ENCODE measurements at places on chromosomes 12 and 14.

DNA sequence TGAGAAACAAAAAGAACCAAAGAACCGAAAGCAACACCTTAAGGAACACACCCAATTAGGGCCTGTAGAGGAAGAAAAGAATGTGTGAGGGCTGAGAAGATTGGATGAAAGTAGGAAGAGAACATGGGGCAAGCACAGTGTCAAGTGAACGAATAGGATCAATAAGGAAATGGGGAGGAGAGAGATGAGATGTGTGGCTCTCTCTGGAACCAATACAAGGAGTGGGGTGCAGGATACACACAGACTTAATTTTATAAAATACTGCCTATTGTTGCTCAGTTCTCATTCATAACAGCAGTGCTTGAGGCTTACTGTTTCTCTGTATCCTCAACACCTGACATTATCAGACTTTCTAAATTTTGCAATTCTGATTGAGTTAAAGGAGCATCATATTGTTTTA is 93.3 kb downstream of the MYRFL start:
- DNase-seq, result no peak

GRCh38 chr12:45049912-45050750 is 768 bp downstream of the DBX2 start:
- DNase-seq, result no peak

GRCh38 chr12:104643819-104644669 is 187.3 kb downstream of the CHST11 start:
- DNase-seq, result no peak

- DNase-seq, result no peak
Observed at GRCh38 chr12:21502164-21502496, 541 bp downstream of the GOLT1B start.

DNA sequence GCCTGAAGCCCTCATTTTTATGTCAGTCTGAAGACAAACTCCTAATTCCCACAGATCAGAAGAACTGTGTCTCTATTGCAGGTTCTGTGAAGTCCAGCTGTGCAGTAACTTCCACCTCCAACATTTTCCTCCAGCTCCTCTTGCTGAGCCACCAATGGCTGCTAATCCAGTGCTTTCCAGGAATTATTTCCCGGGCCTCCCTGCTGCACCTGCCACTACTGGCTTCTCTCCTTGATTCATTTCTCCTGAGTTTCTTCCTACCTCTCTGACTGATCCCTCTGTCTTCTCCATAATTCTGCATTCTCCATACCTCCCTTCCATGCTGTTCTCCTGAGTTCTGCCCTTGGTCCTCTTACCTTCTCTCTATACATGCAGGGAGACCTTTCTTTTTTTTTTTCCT is 21.2 kb downstream of the CALCOCO1 start:
- DNase-seq, result no peak

GRCh38 chr12:130452546-130452945 is 114.9 kb downstream of the PIWIL1 start:
- DNase-seq, result no peak

DNA sequence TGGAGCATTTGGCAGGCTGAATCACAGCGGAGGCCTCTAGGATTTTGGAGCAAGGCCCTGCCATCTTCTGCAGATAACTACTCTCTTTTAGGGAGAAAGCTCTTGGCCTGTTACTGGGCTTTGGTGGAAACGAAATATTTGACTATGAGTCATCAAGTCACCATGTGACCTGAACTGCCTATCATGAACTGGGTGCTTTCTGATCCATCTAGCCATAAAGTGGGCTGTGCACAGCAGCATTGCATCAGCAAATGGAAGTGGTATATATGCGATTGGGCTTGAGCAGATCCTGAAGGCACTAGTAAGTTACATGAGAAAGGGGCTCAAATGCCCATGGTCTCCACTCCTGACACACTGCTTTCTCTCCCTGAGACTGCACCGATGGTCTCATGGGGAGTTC is 21.1 kb downstream of the GYS2 start:
- no peak for DNase-seq

GRCh38 chr12:14664434-14665023 is 31.9 kb downstream of the GUCY2C start:
- DNase-seq, result no peak

GRCh38 chr12:9604287-9604686 is 3.4 kb downstream of the KLRB1 start:
- DNase-seq, result no peak

- no peak for DNase-seq
Observed at GRCh38 chr12:84689638-84690037, 223.0 kb downstream of the SLC6A15 start.

DNA sequence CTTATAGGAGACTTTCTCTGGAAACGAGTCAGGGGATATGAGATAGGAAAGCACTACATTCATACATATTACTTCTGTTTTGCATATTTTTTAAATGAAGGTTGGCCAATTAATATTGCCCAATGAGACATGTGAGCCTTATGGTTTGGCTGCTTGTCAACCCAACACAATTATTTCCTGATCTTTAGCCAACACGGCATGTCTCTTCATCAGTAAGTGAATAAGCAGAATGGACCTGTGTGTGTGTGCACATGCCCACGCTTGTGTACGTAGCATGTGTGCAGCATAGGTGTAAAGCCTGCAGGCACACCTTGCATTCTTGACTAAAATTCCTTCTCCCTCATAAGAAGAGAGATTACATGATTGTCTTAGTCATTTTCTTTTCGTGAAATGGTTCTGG is 88.3 kb downstream of the STON2 start:
- no peak for DNase-seq

DNA sequence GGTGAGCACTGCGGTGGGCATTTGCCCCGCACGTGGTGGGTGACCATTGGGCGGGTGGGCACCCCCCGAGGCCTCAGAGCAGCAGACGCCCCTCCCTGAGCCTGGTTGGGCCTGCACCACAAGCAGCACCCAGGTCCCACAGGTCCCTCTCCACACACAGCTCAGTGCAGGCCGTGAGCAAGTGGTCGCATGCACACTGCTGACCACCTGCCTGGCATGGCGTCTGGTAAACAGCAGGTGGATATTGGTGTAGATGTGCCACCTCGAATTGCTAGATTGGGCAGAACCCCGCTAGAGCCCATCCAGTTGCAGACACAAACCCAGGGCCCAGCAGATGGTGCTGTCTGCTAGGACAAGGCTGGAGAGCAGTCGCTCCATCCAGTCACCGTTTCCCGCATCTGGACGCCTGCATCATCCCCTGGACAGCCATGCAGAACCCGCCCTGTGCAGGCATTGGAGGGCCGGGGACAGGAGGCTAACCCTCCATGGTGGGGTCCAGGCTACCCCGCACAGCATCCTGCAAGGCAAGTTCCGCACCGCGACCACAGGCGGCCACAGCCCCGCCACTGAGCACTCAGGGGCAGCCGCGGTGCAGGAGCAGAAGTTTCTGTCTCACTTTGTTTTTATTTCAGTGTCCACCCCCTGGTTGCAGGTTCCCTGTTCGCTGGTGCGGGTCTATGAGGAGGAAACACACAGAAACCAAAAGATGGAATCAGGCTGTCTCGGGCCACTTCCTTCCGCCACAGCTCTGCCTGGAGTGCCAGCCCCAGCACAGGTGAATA is 45.6 kb upstream of the RIMBP2 start:
- DNase-seq, result peak; percentile 83

GRCh38 chr12:68271346-68271745 is 17.9 kb upstream of the IL22 start:
- DNase-seq, result no peak

GRCh38 chr14:69039288-69039628 is 60.2 kb upstream of the ACTN1 start:
- no peak for DNase-seq

- DNase-seq, result no peak
Observed at GRCh38 chr12:3097186-3097804, 20.1 kb downstream of the TSPAN9 start.

- no peak for DNase-seq
Observed at GRCh38 chr12:69042970-69043369, 110.0 kb upstream of the CPM start.

DNA sequence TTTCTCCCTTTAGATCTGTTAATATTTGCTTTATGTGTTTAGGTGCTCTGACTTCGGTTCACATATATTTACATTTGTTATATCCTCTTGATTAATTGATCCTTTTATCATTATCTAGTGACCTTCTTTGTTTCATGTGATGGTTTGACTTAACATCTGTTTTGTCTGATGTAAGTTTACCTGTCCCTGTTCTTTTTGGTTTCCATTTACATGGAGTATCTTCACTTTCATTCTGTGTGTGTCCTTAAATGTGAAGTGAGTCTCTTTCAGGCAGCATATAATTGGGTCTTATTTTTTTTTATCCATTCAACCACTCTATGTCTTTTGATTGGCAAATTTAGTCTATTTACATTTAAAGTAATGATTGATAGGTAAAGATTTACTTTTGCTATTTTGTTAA is 24.2 kb downstream of the TRMT5 start:
- DNase-seq, result no peak

- DNase-seq, result no peak
Observed at GRCh38 chr12:2299206-2299605, 246.4 kb downstream of the CACNA1C start.

GRCh38 chr14:66099931-66100330 is 386.2 kb upstream of the CCDC196 start:
- DNase-seq, result no peak

DNA sequence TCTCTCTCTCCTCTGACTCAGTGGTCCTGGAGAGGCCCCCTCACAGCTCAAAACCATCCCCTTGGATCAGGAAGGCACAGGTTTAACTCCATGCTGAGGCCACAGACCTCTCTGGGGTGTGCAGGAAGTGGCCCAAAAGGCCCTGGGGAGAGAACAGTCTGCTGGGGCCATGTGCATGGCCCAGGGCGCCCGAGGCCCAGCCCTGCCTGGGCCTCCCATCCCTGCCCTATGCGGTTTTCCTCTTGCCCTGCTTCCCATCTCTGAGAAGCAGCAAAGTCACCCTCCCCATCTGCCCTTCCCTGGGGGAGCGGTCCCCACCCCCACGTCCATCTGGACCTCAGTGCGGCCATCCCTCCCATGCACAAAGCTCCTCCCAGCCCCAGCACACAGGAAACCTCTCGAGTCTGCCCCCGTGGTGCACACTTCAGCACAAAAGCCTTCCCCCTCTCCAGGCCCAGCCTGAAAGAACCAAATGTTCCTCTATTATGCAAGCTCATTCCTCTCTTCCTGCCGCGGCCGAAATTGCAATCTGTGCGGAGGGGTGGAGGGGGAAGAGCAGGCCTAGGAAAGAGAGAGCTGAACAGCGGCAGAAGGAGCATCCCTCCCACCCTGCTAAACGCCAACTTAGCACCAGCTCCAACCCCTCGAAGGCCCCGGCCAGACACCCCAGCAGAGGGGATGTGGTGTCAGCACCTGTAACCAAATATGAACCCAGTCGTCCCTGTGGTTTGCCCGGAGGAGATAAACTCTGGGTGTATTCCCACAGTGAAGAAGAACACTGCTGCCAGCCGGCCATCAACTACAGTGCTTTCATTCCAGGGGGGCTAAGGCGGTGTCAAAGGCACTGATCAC is 108.5 kb downstream of the SCARB1 start:
- DNase-seq, result peak; percentile 90

DNA sequence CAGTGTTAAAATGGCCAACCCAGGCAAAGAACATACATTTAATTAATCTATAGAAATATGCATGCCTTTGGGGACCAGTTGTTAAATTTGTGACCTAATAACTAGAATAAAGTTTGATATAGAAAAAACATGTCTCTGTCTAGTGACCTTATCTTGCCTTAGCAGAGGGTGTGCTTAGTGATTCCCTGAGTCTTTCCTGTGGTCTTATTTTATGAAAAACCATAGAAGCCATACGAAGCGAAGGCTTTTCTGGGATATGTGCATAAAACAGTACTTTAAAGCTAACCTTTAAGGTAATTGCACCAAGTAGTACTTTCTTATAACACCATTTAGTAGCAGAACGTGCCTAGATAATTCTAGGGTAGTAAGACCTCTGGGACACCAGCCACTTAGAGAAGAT is 379.4 kb downstream of the ZFP36L1 start:
- DNase-seq, result no peak

GRCh38 chr12:93237235-93237915 is 140.3 kb upstream of the NUDT4 start:
- no peak for DNase-seq

GRCh38 chr14:68525516-68525915 is 267.4 kb downstream of the ZFP36L1 start:
- no peak for DNase-seq

- no peak for DNase-seq
Observed at GRCh38 chr12:52024845-52025230, 18.1 kb downstream of the TAMALIN start.

DNA sequence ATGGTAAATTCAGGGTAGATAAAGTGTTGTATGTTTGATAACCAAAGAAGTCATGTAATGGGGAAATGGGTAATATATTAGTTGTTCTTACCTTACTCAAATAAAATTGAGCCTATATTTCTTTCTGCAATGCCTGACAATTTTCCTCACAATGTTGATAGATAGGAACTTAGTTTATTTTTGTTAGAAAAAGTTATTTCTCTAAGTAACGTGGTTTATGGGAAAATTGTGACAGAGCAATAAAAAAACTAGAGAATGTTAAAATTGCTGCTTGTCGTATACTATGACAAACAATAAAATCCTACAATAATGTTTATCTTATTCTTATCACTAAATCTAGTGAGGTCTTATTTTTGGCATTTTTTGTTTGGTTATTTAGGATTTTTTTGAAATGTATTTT is 534.1 kb downstream of the TMTC2 start:
- no peak for DNase-seq

DNA sequence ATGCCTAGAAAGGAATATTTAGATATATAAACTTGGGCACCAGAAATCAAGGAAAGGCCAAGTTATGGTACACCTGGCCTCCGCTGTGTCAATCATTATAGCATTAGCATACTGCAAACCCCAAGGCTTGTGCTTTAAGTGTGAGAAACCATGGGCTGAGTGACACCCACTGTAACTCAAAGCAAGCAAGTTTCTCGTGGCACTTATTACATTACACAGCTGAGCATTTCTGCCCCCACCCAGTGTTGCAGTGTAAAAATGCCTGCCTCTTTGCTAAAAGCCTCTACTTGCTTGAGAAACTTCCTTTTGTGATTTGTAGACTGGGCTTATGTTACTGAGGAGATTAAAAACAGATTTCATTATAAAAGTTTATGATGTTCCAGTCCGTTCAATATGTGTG is 122.0 kb downstream of the TGFB3 start:
- no peak for DNase-seq

DNA sequence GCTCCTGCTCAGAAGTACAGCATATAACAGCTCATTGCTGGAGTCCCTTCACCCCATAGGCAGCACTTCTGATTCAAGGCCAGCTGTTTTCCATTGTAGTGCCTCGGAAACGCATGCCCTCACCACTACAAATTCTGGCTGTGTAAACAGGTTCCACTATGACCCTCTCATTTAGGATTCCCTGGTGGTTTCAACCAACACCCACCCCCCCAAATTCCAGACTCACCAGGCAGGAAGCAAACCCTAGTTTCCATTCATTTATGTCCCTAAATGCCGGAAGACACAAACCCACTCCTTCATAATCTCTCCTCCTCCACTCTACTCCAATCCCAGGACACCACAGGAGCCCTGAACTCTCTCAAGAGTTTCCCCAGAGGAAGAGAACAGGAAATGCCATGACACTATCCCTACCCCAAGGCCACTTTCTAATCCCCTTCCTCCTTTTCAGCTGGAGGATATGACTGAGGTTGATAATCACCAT is 75.9 kb upstream of the TMPO start:
- no peak for DNase-seq
